HCEC 1CT (cell line): ENCODE measurements at places on chromosomes 5 and 9.
A peak's percentile ranks its signal among the peaks of the same experiment; 100 is the strongest.

DNA sequence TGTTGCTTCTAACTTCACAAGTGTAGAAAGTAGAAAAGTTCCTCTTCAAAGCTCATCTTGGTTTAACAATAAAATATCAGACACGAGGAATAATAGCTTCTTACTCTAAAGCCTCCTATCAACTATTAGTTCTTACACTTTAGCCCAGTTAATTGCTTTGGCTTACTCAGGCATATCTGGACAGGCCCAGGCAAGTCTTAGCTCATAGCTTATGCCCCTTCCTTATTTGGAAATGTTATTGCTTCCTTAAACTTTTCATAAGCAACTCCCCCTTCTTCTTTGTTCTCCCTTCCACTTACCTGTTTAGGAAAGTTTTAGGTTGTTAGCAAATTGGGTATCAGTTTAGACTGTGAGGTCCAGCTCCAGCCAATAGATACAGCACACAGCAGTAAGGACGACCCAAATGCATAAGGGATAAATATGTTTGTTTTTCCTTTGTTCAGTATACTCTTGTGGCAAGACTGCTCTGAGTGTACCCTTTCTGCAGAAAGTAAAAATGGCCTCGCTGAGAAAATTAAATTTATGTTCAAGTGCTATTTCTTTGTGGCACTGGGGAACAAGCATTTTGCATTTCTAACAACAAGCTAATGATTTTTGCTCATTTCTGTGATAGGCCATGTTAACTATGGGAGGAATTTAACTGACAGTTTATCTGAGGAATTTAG lies 162.1 kb downstream of the SMC2 start:
- no peak for DNase-seq

DNA sequence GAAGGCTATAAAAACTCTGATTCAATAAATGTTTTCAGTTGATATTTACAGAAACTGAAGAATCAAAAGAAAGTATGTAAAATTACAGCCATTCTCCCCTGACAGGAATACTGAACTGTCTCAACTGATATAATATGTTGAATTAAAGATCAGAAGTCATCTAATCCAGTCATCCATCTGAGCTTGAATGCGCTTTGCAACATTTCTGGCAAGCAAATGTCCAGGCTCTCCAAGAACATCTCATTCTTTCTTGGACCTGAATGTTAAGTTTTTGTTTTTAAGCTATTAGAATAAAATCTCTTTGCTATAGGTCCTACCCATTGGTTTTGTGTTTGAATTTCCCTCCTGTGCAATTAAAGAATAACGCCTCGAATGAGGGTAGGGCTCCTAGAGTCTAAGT lies 120.5 kb downstream of the MPDZ start:
- no peak for DNase-seq

DNA sequence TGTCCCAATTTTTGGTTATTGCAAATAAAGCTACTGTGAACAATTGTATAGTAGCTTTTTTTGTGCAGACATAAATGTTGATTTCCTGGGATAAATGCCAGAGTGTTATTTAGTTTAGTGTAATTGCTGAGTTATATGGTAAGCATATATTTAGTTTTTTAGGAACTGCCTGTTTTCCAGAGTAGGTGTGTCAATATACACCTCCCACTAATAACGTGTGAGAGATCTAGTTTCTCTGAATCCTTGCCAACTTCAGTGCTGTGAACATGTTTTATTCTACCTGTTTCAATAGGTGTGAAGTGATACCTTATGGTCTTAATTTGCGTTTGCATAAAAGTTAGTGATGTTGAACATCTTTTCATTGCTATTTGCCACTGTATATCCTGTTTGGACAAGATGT lies 9.1 kb upstream of the OR2S2 start:
- no peak for DNase-seq

DNA sequence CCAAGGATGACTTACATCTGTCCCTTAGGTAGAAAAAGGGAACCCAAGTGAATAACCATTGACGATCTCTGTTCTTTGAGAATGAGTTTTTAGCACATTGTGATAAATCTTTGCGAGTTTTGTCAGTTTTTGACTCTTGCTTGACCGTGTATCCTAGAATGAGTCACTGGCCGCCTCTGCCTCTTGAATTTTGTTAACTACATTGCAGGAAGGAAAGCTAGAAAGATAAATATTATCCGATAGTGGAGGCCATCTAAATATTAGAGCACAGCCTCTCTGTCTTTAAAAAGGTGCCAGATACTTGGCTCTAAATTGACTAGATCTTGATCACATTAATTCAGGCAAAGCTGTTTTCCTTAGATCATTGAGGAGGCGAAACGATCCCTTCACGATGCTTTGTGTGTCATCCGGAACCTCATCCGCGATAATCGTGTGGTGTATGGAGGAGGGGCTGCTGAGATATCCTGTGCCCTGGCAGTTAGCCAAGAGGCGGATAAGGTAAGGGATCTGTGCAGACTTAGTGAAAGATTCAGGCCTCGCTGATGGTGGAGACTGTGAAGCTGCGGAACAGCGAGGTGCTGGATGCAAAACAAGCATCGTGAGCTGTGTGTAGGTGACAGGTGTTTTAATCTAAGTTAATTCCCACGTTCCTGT lies 12.2 kb downstream of the CCT5 start:
- no peak for DNase-seq

DNA sequence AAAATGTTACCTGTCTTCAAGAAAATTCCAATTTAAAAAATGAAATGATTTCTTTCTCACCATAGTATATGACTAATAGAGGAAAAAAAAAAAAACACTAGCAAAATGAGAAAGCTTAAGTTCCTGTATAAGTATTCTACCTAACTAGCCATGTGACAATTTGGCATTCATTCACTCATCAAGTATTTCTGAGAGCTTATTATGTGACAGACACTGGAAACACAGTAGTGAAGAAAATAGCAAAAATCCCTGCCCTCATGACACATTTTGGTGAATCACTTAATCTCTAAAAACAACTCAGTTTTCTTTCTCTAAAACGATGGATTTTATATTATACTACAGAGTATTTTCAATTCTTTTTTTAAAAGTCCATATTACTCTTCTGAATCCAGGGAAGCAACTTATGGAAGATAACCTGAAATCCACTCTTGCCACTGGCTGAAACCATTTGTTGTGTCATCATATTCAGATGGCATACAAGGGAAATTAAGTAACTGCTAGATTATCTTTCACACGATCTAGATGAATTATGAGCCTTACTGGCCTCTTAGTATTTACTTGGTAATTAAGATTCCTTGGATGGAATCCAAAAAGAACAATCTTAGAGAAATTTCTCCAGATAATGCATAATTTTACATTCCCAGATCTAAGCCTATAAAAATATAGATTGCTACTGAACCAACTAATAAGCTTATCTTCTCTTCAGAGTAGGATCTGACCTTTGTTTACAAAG lies 5.5 kb downstream of the PTBP3 start:
- DNase-seq: peak; percentile 16

DNA sequence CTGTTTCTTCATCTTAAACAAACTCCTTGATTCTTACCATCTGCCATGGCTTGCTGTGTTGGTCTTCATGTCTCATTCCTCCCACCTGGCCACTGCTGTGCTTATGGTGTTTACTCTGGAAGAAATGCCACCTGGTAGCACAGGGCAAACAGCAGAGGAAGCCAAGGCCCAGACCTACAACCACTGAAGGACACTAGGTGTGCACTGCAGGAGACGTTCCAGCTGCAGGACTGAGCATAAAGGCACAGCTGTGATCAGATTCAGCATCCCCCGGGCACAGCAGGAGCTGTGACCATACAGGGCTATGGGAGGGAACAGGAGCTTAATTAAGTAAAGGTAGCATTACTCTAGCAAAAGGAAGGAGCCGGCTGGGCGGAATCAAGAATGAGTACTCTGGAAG lies 12.6 kb upstream of the GNAQ start:
- DNase-seq: no peak

- no peak for DNase-seq
These were observed 79.3 kb upstream of the SPEF2 start for GRCh38 chr5:35538198-35538931.

- no peak for DNase-seq
These were observed 42.7 kb downstream of the HSDL2 start for GRCh38 chr9:112422417-112423148.

DNA sequence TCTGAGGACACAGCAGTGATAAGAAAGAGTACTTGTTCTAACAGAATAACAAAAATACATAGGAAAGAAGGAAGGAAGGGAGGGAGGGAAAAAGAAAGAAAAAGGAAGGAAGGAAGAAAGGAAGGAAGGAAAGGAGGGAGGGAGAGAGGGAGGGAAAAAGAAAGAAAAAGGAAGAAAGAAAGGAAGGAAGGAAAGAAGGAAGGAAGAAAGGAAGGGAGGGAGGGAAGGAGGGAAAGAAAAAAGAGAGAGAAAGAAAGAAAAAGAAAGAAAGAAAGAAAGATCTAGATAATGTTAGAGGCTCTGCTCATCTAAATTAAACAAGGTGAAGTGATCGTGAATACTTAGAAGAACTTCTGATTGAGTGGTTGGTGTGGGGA lies 29.8 kb downstream of the DUSP1 start:
- no peak for DNase-seq

DNA sequence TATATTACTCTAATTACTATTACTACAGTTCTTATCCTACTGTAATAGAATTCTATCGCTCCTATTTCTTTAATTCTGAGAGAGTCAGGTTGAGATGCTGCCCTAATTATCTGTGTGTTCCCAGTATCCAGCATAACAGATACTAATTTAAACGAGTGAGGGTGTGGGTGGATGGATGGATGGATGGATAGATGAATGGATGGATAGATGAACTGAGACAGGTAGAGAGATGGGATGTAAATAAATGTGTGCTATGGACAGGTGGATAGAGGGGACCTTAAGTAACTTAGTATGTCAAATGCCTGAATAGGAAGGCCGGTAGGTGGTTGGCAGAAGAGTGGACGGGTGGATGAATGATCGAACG lies 143.6 kb upstream of the ADRA1B start:
- no peak for DNase-seq

- DNase-seq: no peak
These were observed 233.5 kb upstream of the WWC1 start for GRCh38 chr5:168057905-168058304.

DNA sequence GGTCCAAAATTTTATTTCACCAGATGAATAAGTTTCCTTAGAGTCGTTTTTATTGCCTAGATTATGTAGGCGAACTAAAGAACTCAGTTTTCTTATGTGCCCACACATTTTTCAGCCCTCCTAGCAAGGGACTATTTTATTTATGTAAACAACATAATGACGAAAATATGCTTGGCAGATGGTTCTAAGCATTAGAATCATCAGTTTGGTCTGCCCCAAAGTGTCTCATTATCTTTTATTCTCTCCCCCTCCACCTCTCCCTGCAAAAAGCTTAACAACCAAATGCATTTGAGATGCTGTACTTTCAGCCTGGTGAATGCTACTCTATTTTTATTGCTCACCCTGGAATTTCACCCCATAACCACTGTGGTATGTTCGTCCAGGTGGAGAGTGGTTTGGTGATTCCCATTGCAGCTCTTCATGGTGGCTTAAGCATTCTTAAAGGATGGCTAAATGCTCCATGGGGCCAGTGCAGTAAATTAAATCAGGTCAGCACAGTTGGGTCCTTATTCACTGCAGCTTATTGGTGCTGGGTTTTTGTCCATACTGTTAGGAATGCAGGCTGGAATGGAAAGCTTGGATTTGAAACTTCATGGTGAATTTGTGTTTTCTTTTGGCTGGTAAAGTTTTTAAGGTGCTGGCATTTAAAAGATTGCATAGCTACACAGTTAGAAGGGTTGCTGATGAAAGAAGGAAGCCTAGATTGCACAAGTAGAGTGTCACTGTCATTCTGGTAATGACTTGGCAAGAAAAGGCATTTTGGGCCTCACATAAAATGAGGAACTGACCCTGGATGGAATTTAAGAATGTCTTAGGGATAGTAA lies 39.2 kb downstream of the TLE4 start:
- peak; percentile 97 for DNase-seq

DNA sequence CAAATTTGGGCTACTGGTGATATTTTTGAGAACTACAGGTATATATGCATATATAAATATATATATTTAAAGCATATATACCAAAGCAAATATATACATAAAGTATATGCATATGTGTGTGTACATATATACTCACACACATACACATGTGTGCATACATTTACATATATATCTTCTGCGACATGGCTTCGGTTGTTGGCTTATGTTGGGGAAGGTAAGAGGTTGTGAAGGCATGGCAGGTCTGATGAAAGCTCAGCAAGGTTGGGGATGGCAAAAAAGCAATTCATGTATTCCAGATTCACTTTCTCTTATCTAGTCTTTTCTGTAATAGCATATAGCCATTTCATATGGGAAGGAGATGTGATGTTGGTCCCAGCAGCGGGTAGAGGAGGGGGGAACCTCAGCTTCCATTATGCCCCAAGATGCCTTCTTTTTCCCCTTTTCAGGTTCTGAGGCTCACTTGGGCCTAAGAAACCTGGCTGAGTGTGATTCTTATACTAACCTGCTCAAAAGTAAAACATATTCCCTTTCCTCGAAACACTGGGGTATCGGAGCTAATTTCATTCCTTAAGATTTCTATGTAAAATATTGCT lies 201.7 kb downstream of the MEF2C start:
- DNase-seq: no peak

DNA sequence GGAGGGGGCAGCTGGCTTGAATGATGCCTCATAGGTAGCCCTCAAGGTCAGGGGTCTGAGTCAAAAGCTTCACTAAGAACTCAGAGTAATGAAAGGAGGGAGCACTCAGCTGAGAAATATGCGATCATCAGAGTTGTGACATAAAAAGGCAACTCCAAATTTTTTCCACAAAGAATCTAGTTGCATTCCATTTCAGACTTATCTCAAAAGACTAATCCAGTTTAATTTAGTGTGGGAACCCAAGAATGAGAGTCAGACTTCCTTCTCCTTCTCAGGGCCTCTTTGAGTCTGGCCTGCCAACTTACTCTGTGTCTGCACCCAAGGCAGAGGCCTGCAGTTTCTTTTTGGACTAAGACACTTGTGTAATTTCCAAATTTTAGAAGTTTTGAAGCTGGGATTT lies 34.7 kb downstream of the GABRP start:
- no peak for DNase-seq

GRCh38 chr9:5025416-5025815 lies 40.3 kb downstream of the JAK2 start:
- DNase-seq: peak; percentile 16

- DNase-seq: no peak
These were observed 16.0 kb downstream of the FRRS1L start for GRCh38 chr9:109150925-109151545.

DNA sequence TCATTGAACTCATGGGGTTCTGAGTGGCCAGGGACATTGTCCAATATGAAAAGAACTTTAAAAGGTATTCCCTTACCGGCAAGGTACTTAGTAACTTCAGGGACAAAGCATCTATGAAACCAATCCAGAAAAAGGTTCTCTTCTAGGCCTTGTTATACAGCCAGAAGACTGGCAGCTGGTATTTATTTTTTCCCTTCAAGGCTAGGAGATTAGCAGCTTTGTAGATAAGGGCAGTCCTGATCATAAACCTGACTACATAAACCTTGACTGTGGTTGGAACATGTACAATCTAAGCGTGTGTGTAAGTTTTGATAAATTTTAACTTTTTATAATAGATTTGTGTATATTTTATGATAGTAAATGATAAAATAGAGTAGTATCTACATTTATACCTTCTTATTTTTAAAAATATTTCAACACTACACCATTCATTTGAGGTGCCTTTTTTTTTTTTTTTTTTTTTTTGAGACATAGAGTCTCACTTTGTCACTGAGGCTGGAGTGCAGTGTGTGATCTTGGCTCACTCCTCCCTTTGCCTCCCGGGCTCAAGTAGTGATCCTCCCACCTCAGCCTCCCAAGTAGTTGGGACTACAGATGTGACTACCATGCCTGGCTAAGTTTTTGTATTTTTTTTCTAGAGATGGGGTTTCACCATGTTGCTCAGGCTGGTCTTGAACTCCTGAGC lies 24.5 kb downstream of the RANBP17 start:
- DNase-seq: no peak
